ENCODE measurements at places on chromosomes 4 and X.

DNA sequence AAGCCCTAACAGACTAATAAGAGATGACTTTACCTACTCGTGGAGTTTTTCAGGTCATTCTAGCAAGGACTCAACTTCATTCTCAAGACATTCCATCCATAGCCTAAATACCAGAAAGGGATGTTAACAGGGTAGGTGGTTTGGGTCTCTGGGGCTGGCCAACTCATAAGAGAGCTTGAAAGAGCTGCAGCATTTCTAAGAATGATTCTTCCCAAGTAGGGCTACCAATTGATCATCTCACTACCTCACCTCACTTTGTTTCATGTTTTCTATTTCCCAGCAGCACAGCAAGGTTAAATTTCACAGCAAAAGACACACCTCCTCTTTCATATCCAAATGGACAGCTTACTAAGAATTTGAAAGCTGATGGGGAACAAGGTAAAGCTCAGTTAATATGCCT lies 614.8 kb upstream of the DIPK2B start:
- DNase-seq = no peak

- DNase-seq = no peak
Observed at GRCh38 chr4:94334476-94334875, 8.2 kb downstream of the HPGDS start.

- peak; percentile 45 for DNase-seq
Observed at GRCh38 chr4:83329521-83330110, 5.0 kb downstream of the HPSE start.

DNA sequence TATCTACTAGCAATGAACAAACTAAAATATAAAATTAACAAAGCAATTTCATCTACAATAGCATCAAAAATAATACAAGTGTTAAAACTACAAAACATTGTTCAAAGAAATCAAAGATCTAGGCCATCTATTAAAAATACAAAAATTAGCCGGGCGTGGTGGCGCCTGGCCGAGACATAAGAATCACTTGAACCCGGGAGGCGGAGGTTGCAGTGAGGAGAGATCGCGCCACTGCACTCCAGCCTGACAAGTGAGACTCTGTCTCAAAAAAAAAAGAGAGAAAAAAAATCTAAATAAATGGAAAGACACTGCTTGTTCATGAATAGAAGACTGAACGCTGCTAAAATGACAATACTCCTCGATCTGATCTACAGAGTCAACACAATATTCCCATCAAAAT lies 139.2 kb downstream of the RBM47 start:
- DNase-seq = no peak

GRCh38 chr4:109113521-109113920 lies 188.9 kb downstream of the COL25A1 start:
- DNase-seq = peak; percentile 39

Measured in iris pigment epithelial cell (primary cell).